ENCODE measurements at places on chromosomes 1 and 21. TPM values are rescaled to one million over a fixed set of nuclear protein-coding genes. Genes with fewer than 3 reads are reported as not detected.
A peak's percentile ranks its signal among the peaks of the same experiment; 100 is the strongest.

DNA sequence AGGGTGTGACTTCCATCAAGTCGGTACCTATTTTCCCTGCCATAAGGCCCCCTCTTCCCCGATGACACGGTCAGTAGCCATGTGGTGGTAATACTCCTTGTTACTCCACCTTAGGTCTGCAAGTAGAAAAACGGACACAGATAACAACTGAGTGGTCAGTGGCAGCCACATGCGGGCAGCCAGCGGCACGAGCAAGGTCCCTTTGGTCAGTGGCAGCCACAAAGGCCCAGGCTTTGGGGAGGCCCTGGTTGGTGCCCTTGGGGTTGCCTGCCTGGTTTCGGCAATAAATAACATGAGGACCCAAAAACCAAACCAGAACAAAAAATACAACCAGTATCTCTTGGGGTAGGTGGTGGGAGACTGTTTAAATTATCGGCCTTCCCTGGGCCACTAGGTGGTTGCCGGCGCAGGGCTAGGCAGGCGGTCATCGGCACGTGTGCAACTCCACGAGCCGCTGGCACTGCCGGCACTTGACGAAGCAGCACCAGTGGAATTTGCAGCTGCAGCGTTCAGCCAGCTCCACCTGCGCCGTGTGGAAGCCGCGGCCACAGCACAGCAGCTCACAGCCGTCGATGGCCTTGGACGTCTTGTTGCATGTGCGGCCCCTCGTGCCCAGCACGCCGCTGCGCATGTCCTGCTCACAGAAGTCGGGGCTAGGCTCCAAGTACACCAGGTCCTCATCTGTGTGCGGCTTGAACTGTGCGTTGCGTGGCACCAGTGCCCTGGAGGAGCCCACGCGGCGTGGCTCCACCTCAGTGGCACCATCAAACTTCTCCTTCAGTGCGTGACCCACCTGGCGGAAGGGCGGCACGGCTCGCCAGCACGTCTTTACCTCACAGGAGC is 23.1 kb downstream of the WNT4 start:
- DNase-seq: no peak

- no peak for DNase-seq
These were observed 6.9 kb upstream of the MX1 start for GRCh38 chr21:41418956-41419680.

CD5L gene
- not detected for total RNA-seq

REN gene
- not detected for total RNA-seq

DNA sequence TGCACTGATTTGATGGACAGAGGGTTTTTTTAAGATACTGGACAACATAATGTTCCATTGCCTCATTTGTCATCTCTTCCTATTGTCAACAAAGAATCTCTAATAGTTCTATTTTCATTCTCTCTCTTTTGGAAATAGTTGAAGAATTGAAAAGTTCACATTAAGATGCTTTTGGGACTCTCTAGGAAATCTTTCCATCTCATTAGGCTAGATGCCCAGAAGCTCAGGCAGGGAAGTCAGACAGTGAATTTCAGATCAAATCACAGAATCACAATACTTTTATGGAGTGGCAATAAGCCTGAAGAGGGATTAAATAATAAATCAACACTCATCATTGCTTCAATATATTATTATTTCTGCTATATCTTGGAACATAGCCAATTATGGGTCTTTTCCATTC is 29.2 kb downstream of the NEGR1 start:
- DNase-seq: no peak

DNA sequence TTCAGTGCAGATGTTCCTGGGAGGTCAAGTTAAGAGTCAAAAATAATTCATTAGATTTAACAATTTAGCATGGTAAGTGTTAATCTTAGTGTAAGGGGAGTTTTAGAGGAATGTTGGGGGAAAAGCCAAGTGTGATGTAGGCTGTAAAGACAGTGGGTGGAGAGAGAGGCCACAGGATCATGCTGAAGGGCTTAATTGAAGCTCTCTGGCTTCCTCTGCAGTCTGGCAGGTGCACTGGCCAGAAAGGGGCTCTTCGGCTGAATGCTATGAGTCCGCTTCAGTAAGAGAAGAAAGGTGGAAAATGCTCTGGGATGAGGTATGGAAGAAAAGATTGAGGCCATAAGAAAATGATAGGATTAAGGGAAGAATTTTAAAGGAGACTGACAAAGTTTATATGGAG is 3.0 kb downstream of the BRDT start:
- no peak for DNase-seq

KLF17 gene
- total RNA-seq: not detected

DNA sequence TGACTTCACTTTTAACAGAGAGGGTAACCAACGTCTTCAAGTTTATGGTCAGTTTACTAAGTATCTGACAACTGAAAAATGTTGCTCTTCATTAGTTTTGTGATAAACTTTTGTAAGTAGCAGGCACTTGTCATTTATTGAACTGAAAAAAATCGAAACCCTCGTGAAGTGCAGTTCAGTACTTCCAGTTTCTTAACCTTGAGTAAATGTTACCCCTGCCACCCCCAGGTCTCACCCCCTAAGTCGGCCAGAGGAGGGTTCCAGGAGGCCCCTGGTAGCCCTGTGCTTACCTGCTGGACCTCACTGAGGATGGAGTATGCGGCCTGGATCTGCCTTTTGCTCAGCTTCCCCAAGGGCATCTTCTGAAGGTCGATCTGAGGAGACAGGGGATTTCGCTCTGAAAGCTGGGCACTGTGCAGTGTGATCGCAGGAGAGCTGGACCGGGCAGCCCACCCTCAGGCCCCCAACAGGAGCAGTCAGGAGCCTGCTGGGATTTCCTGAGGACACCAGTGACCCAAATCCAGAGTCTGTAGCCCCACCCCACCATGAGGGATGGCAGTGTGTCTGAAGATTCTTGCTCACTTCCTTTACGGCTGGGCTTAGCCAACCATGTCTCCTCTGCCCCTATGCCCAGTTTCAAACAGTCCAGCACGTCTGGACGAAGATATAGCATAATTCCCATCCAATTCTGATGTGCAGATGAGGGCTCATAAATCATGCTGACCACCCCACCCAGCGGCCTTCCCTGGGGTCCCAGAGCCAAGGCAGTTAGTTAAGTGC is 37.6 kb downstream of the PARP1 start:
- DNase-seq: no peak

DNA sequence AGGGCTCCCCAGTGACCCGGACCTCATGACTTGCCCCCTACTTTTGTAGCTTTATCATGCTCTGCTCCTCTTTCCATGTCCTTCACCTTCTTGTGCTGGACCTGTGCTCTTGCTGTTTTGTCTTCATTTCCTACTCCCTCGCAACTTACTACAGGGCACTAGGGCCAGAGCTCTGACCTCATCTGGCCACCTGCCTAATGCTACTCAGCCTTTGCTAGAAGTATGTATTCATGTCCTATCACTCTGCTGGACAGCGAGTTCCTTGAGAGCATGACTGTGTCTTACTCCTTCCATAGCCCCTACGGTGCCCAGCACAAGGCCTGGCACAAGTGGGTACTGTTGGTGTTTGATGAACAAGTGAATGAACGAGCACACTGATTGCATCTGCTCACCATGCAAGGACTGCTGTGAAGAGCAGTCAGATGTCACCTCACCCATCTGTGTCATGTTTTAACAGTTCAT is 1.9 kb downstream of the MTFR1L start:
- peak; percentile 36 for DNase-seq

DNA sequence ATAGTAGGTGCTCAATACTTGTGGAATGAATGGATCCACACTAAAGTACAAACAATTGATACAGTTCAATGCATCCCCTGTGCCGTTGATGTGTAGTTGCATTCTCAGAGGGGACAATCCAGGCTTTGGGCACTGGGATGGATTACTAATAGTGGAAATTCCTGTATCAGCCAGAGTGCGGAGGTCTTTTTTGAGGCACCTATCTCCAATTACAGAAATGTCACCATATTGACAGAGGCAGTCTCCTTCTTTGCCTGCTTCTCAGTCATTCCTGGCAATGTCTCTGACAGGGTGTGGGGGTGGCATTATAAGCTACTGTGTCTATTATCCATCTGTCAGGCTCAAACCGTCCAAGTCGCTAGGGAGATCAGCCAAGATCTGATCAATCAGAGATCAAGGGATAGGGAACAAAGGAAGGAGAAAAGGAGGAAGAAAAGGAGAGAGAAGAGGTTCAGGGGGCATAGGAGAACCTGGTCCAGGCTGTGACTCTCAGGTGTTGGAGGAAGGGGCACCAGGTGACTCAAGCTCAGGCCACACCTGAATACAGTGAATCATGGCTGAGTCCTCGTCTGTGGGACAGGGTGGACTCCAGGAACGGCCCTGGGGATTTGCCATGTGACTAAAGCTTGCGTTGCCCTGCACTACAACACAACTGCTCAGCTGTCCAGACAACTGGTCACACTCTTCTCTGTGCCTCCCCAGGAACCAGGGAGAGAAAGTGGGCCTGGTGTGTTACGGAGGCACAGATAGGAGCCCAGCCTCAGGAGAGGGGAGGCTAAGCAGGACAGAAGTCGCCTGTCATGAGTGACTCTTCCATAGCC is 3.4 kb upstream of the LAMB3 start:
- DNase-seq: peak; percentile 93

GRCh38 chr1:192986110-192986747 is 72.9 kb downstream of the UCHL5 start:
- DNase-seq: no peak

KCNH1 gene
- total RNA-seq: 0.17 TPM

DNA sequence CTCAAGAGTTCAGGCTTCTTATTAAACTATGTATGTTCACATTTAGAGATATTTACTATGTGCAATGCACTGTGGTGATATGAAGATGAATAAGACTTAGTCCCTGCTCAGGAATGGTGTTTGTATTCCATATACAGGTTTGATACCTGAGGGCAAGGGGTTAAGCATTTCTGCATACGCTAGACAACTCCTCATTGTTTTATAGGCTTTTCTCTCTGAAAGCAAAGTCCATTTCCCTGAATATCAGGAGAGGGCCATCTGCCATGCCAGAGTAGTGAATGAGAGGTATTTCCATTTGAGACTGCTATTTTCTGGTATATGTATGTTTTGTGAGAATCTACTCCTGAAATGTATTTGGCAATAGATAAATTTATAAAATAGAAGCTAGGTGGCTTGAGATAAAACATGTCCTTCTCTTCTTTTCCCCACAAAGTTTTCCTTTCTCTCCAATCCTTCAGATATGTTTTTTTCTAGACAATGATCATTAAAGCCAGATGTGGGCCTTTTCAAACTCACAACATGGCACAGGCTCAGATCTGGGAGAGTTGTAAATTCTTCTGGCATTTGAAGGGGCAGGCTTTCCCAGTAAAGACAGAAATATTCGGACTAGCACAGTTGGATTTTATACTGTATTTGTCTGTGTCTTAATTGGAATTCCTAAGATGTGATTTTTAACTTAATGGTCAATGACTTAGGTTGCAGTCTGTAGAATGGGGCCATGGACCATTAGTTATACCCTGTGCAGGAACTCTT is 73.3 kb upstream of the WDR26 start:
- no peak for DNase-seq

- DNase-seq: peak; percentile 31
These were observed 160.5 kb downstream of the RASAL2 start for GRCh38 chr1:178254433-178254832.

GRCh38 chr21:9758888-9759287 is 762.5 kb upstream of the TPTE start:
- no peak for DNase-seq

LEPROT gene
- total RNA-seq: 66.9 TPM

DNA sequence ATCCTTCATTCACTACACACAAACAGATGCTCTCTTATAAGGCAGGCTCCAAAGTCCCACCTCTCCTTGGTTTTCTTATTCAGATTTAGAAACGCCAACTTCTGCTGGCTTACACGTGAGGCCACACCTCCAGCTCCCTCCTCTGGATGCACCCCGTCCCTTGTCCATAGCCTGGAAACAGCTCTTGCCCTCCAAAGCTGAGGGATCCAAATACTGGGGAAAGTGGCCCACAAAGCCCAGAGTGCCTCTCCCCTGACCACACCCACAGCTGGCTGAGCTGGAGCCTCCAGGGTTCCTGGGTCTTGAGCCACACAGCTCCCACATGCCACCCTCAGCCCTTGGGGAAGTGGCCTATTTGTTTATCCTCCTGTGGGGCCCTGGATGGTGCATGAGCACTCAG is 4.5 kb downstream of the LAD1 start:
- no peak for DNase-seq

GRCh38 chr1:16246961-16247360 is 10.0 kb upstream of the CPLANE2 start:
- DNase-seq: no peak

DNA sequence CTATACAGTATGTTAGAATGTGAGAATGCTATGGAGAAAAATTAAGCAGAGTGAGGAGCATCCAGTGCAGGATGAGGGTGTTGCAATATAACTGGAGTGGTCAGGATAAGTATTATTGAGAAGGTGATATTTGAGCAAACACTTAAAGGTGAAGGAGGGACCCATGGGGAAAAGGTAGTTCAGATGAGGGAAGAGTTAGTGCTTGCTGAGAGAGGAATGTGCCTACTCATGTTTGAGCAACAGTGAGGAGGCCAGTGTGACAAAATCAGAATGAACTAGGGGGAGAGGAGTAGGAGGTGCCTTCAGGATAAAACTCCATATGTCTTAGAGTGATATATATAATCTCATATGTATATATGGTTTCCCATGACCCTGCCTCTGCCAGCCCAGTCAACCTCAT is 6.2 kb upstream of the TRIM45 start:
- no peak for DNase-seq

SPRR2B gene
- total RNA-seq: not detected

- no peak for DNase-seq
These were observed 135.1 kb downstream of the ZSCAN20 start for GRCh38 chr1:33607444-33608005.
